ENCODE measurements at places on chromosomes 5 and 9. TPM values are rescaled to one million over a fixed set of nuclear protein-coding genes. Genes with fewer than 3 reads are reported as not detected.

GRCh38 chr9:36400332-36401163 is 479 bp upstream of the RNF38 start:
- H3K4me1 ChIP-seq = peaks cover 42% of the 10 kb centered on the region
- peak; percentile 91 for DNase-seq
- H3K36me3 ChIP-seq = peaks cover 17% of the 10 kb centered on the region
- H3K27ac ChIP-seq = peak overlapping the region; percentile 95
- peak overlapping the region; percentile 91 for H3K4me3 ChIP-seq

DNA sequence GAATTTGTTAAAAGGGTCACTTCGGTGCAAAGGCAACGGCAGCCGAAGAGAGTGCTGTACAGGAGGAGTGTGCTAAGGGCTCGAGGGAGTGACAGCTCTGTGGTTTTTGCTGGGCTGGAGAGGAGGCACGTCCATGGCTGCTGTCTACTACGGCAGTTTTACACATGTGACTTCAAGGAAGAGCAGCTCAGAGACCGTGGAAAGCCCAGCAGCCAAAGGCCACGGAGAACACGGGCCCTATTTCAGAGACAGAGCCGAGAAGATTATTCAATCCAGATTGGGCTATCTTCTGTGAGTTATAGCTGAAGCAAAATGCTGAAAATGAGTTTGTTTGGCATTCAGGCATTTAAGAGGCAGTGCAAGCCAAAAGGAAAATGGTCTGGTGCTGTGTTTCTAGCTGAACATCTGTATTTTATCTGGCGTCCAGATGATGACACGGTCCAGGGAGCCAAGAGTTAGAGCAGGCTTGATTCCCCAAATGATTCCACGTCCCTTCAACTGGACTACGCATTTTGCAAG is 96.4 kb downstream of the RFK start:
- H3K36me3 ChIP-seq = no peaks in the 10 kb centered on the region
- no peaks in the 10 kb centered on the region for H3K27me3 ChIP-seq
- DNase-seq = no peak

DNA sequence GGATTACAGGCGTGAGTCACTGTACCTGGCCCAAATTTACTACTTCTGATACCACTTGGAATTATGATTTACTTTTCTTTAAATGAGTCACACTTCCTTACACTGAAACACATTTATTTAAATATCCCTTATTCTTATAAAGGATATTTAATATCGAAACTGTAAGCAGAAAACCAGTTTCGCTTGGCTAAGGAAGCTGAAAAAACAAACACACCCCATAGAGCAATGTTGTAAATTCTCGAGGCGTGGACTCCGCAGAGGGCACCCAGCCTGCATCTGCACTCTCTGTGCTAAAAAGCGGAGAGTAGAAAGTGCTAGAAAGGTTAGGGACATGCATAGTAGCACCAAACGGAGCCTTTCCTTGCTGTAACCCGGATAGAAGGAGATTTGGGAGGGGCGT is 86.5 kb downstream of the HMCN2 start:
- H3K27ac ChIP-seq = no peak overlapping the region
- DNase-seq = no peak
- no peaks in the 10 kb centered on the region for H3K4me1 ChIP-seq

DNA sequence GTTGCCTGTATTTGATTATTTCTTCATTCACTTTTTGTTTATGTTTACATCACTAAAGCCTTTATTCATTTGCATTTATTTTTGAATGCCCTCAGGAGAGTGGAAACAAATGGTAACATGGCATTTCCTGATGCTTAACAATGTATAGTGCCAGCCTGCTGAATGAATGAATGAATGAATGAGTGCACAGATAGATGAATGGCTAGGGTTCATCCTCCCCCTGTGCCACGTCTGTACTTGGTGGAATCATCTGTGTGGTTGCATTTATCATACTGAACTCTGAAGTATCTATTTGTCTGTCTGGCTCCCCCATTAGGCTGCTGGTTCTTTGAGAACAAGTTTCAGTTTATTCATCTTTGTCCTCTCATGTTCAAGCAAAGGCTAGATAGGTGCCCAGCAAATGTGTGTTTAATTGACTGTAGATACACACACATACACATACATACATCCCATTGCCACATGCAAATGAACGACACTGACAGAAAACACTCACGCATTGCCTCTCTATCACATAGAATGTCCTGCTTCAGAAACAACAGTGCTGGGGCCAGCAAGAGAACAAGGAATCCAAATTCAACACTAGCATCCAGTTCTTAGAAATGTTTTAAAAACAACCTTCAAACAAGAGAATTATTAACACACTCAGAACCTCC is 150.4 kb downstream of the PAPPA start:
- no peaks in the 10 kb centered on the region for H3K4me1 ChIP-seq
- no peak for DNase-seq
- H3K27ac ChIP-seq = no peak overlapping the region
- no peaks in the 10 kb centered on the region for H3K27me3 ChIP-seq
- no peaks in the 10 kb centered on the region for H3K36me3 ChIP-seq

GRCh38 chr5:57176350-57176857 is 2.5 kb downstream of the GPBP1 start:
- H3K27me3 ChIP-seq = no peaks in the 10 kb centered on the region
- peaks cover 52% of the 10 kb centered on the region for H3K4me1 ChIP-seq
- H3K4me3 ChIP-seq = peak overlapping the region; percentile 90
- DNase-seq = no peak
- H3K36me3 ChIP-seq = peaks cover 63% of the 10 kb centered on the region

- H3K27me3 ChIP-seq = no peaks in the 10 kb centered on the region
- H3K4me3 ChIP-seq = no peak overlapping the region
Observed at GRCh38 chr5:172776235-172776594, 5.2 kb upstream of the DUSP1 start.

DNA sequence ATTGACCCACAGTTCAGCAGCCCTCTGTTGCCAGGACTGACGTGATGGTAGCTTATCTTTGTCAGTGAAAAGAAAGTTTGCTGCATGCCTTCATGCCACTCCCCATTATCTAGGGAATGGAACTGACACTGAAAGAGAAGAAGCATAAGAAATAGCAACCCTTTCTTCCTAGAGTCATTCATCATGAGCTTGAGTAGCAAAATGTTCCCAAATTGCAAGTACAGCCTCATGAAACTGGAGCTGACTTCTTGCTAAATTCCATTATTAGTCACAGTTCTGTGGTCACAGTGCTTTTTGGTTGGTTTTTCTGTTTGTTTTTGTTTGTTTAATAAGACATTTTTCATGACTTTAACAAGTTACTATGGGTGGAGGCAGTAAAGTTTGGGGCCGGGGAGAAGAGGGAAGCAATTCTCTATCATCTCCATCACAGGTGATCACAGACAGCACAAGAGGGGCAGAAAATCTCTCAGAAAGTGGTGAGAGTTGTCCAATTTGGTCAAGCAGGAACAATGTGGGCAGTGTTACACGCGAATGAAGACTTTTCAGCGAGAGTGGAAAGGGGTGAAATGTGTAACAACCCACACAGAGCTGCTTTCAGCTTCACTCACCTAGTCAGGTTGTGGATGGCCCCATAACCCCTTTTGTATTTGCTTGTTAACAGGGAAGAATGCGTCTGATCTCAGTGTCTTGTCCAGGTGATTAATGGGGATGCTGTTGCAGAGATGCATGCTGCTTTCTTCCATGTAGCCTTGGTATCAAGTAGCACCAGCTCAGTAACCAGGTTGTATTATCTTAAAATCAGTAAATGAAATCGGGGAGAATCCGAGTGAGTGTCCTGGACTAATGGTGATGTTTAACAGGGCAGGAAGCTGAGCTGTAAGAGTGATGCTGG is 440.4 kb downstream of the DMRT2 start:
- H3K27ac ChIP-seq = no peak overlapping the region
- DNase-seq = no peak
- no peaks in the 10 kb centered on the region for H3K36me3 ChIP-seq

- peaks cover 26% of the 10 kb centered on the region for H3K27me3 ChIP-seq
- no peak overlapping the region for H3K4me3 ChIP-seq
- H3K4me1 ChIP-seq = no peaks in the 10 kb centered on the region
Observed at GRCh38 chr9:90058182-90058763, 453.5 kb downstream of the GADD45G start.

DNA sequence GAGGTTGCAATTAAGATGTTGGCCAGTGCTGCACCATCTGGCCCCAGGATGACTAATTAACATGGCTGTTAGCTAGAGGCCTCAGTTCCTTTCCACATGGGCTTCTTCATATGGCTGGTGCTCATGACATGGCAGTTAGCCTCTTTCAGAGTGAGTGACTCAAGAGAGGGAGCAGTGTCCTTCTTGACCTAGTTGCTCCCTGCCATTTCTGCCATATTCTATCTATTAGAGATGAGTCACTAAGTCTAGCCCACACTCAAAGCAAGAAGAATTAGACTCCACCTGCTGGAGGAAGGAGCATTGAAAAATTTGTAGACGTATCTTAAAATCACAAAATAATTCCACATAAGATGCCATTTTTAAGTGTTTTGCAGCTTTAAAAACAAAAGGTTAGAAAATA is 651.2 kb upstream of the CCNG1 start:
- H3K27ac ChIP-seq = no peak overlapping the region
- H3K36me3 ChIP-seq = no peaks in the 10 kb centered on the region
- H3K4me1 ChIP-seq = no peaks in the 10 kb centered on the region
- no peak for DNase-seq
- H3K27me3 ChIP-seq = no peaks in the 10 kb centered on the region
- no peak overlapping the region for H3K4me3 ChIP-seq

- H3K4me1 ChIP-seq = peaks cover 21% of the 10 kb centered on the region
- no peaks in the 10 kb centered on the region for H3K36me3 ChIP-seq
- H3K27ac ChIP-seq = peak within 1 kb of the TSS; percentile 73
- peak within 1 kb of the TSS; percentile 73 for H3K4me3 ChIP-seq
- no peaks in the 10 kb centered on the region for H3K27me3 ChIP-seq
- peak; percentile 72 for DNase-seq
Observed at GRCh38 chr5:132369474-132370180, at the start of gene SLC22A5. Gene SLC22A5, plus strand, starts transcription at chr5:132369710. Its CDS starts 263 bp downstream, at chr5:132369973.

DNA sequence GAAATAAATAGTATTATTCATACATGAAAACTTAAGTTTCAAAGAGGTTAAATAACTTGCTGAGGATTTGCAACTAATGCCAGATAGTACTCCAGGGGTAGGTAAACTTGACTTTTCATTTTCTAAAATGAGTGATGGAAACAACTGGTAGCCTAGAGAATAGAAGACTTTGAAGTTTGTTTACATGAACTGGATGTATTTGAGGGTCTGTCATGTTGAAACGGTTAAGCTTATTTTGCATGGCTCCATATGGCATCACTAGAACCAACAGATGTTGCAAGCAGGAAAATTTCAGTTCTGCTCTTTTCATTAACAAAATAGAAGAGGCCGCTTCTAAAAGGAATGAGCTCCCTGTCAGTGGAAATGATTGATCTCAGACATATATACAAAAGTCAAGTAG is 105.1 kb upstream of the SGCD start:
- no peaks in the 10 kb centered on the region for H3K36me3 ChIP-seq
- no peak overlapping the region for H3K4me3 ChIP-seq
- H3K27me3 ChIP-seq = no peaks in the 10 kb centered on the region
- no peak overlapping the region for H3K27ac ChIP-seq
- DNase-seq = no peak

GRCh38 chr5:540071-540905 is 16.0 kb upstream of the SLC9A3 start:
- no peak overlapping the region for H3K4me3 ChIP-seq
- no peak overlapping the region for H3K27ac ChIP-seq
- peaks cover 8% of the 10 kb centered on the region for H3K27me3 ChIP-seq
- no peaks in the 10 kb centered on the region for H3K36me3 ChIP-seq
- H3K4me1 ChIP-seq = peaks cover 22% of the 10 kb centered on the region
- no peak for DNase-seq

DNA sequence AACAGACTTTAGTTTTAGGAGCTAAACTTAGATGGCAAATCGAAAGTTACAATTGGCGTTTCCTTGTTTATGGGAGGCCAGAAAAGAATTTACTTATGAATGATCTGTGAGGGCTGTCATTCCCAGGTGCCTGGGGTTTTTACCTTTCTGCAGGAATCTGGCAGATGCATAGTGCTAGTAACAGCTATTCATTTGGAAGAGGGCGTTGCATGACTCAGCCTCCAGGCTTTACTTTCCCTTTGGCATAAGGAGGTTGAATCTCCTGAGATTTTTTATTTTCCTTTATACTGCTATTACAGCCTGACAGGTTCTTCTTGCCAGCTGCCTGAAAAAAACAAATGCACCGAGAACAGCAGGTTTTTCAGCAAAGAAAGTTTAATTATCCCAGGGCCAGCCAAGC is 30.0 kb downstream of the CARD6 start:
- peaks cover 15% of the 10 kb centered on the region for H3K27me3 ChIP-seq
- H3K36me3 ChIP-seq = no peaks in the 10 kb centered on the region
- no peak for DNase-seq
- H3K4me1 ChIP-seq = no peaks in the 10 kb centered on the region

- H3K36me3 ChIP-seq = peaks cover 1% of the 10 kb centered on the region
- DNase-seq = no peak
- H3K4me3 ChIP-seq = no peak overlapping the region
- no peak overlapping the region for H3K27ac ChIP-seq
- H3K4me1 ChIP-seq = no peaks in the 10 kb centered on the region
- H3K27me3 ChIP-seq = peaks cover 17% of the 10 kb centered on the region
Observed at GRCh38 chr5:168734620-168735300, 155.6 kb upstream of the PANK3 start.

DNA sequence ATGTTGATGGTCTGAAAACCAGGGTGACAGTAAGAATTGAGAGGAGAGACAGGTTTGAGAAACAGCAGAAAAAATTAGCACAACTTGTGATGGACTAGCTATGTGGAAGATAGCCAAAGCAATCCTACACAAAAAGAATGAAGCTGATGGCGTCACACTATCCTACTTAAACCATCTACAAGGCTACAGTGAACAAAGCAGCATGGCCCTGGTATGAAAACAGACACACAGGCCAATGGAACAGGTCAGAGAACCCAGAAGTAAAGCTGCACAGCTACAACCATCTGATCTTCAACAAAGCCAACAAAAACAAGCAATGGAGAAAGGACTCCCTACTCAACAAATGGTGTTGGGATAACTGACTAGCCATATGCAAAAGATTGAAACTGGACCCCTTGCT is 7.5 kb upstream of the UBE2R2 start:
- peaks cover 16% of the 10 kb centered on the region for H3K4me1 ChIP-seq
- no peaks in the 10 kb centered on the region for H3K36me3 ChIP-seq
- H3K27me3 ChIP-seq = peaks cover 33% of the 10 kb centered on the region
- H3K4me3 ChIP-seq = no peak overlapping the region
- DNase-seq = no peak

GRCh38 chr5:180682560-180682959 is 33.2 kb upstream of the FLT4 start:
- H3K27ac ChIP-seq = no peak overlapping the region
- no peaks in the 10 kb centered on the region for H3K36me3 ChIP-seq
- DNase-seq = no peak
- peaks cover 16% of the 10 kb centered on the region for H3K4me1 ChIP-seq
- H3K4me3 ChIP-seq = no peak overlapping the region

GRCh38 chr5:5986492-5987178 is 391.7 kb downstream of the MED10 start:
- no peaks in the 10 kb centered on the region for H3K4me1 ChIP-seq
- H3K36me3 ChIP-seq = no peaks in the 10 kb centered on the region
- no peak for DNase-seq
- H3K27ac ChIP-seq = no peak overlapping the region

Gene CCDC107
- 34.8 TPM for total RNA-seq

Gene SLC25A2
- 0.39 TPM for total RNA-seq

Gene DYNC2I2
- total RNA-seq = 76.3 TPM

Gene OR1Q1
- not detected for total RNA-seq

Gene SLCO6A1
- not detected for total RNA-seq

Gene EQTN
- total RNA-seq = not detected

Gene SV2C
- 0.03 TPM for total RNA-seq

Gene OTULINL
- total RNA-seq = 68.3 TPM
